ENCODE measurements at places on chromosomes 4 and X. TPM values are rescaled to one million over a fixed set of nuclear protein-coding genes. Genes with fewer than 3 reads are reported as not detected.

- no peak overlapping the region for H3K27ac ChIP-seq
- H3K4me1 ChIP-seq, result peaks cover 5% of the 10 kb centered on the region
- H3K4me3 ChIP-seq, result no peak overlapping the region
- no peak for DNase-seq
Measured at GRCh38 chr4:186204686-186205085, 13.3 kb downstream of the CYP4V2 start.

DNA sequence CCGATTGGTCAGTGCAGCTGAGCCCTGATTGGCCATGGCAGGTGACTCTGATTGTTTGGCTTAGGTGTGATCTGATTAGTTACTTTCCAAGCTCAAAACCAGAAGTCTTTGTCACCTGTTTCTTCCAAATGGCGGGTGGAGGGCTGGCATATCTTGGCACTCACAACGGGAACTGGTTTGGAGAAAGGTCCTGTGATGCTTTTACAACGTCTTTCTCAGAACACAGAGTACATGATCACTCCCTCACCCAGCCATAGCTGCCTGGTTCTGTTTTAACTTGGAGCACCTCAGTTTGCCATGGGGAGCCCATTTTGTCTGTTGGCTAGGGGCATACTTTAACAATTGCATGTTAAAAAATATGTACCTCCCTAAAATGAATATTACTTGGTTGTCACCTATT is 13.0 kb upstream of the XK start:
- no peaks in the 10 kb centered on the region for H3K4me1 ChIP-seq
- H3K36me3 ChIP-seq, result no peaks in the 10 kb centered on the region
- no peaks in the 10 kb centered on the region for H3K27me3 ChIP-seq
- no peak for DNase-seq
- no peak overlapping the region for H3K27ac ChIP-seq

- no peaks in the 10 kb centered on the region for H3K36me3 ChIP-seq
- H3K27me3 ChIP-seq, result no peaks in the 10 kb centered on the region
- H3K4me1 ChIP-seq, result no peaks in the 10 kb centered on the region
Measured at GRCh38 chr4:16505726-16506125, 279.5 kb upstream of the TAPT1 start.

DNA sequence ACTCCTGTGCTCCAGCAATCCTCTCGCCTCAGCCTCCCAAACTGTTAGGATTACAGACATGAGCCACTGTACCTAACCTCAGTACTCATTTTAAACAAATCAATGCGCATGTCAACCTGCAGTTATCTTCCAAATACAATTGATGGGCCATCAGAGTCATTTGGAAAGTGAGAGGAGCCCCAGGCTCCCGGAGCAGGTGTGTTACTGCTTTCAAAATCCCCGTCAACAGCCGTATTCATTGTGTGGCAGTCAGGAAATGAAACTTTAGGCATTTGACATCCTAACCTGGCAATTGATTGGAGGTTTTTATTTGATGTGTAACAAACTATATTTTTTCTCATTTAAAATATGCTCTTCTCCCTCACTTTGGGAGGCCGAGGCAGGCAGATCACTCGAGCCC is 623.6 kb upstream of the TENM3 start:
- no peak overlapping the region for H3K27ac ChIP-seq
- H3K4me1 ChIP-seq, result no peaks in the 10 kb centered on the region

DNA sequence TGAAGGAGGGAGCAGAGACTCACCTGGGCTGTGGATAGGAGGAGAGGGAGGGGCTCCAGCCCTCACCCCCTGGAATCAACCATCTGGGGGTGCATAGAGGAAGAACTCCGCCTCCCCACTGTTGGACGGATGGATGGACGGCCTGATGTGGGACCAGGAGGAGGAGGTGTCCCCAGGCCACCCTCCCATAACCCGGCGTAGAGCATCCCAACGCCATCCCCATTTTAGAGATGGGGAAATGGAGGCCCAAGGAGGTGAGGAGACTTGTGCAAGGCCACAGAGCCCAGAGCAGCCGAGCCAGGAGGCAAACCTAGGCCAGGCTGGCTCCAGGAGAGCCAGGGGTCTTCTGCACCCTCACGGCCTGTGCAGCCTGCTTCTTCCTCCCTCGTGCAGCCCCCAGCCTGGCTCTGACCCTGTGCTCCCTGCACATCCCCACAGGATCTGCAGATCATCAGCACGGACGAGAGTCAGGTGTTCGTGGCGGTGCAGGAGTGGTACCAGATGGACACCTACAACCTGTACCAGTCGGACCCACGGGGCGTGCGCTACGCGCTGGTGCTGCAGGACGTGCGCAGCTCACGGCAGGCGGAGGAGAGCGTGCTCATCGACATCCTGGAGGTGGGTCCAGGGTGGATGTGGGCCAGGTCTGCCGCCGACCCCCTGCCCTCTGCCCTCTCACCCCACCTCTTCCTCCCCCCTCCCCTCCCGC is 241.0 kb upstream of the PSAPL1 start:
- no peaks in the 10 kb centered on the region for H3K4me1 ChIP-seq
- no peaks in the 10 kb centered on the region for H3K27me3 ChIP-seq
- H3K36me3 ChIP-seq, result no peaks in the 10 kb centered on the region
- H3K4me3 ChIP-seq, result no peak overlapping the region

DNA sequence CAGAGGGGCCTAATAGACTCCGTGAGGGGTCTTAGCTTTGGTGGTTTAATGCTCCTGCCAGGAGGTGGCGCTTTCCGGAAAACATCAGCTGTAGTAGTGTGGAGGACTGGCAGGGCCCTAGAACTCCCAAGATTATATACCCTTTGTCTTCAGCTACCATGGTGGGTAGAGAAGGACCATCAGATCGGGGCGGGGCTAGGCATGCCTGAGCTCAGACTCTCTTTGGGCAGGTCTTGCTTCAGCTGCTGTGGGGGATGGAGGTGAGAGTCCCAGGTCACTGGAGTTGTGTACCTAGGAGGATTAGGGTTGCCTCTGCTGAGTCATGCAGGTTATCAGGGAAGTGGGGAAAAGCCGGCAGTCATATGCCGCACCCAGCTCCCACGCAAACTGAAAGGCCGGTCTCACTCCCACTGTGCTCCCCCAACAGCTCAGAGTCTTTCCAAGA is 63.0 kb upstream of the AGA start:
- H3K27me3 ChIP-seq, result no peaks in the 10 kb centered on the region
- no peak overlapping the region for H3K27ac ChIP-seq
- no peak overlapping the region for H3K4me3 ChIP-seq
- no peak for DNase-seq
- H3K4me1 ChIP-seq, result no peaks in the 10 kb centered on the region

DNA sequence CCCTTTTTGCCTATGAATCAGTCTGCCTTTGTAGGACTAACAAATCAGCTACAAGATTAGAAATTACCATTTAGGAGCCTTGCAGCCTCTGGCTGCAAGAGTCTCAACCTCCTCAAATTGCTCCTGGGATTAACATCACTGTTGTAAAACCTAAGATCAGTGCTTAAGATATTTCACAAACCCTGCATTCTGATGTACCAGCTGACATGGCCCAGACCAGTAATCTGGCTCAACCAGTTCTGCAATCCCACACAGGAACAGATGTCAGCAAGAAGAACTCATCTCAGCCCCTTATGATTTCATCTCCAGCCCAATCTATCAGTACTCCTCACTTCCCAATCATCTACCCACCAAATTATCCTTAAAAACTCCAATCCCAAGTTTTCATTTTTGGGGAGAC is 32.5 kb upstream of the AADAT start:
- H3K4me1 ChIP-seq, result no peaks in the 10 kb centered on the region
- H3K27me3 ChIP-seq, result no peaks in the 10 kb centered on the region
- H3K27ac ChIP-seq, result no peak overlapping the region
- H3K36me3 ChIP-seq, result no peaks in the 10 kb centered on the region
- H3K4me3 ChIP-seq, result no peak overlapping the region

DNA sequence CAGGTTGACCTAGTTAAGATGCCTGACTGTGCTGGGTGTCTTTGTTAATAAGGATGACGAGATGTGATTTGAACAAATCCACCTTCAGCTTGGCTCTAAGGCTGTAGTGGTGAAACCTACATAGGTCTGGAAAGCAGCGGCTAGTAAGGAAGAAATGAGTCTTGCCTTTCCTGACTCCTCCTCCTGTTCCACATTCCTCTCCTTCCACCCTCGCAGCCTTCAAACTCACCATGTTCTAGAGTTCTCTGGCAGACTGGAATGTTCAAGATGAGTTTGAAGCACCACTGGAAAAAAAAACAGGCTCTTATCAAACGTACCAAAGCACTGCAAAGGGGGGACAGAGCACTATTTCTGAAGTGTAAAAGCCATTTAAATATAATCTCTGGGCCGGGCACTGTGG is 395.4 kb downstream of the BMPR1B start:
- no peak overlapping the region for H3K4me3 ChIP-seq
- H3K27me3 ChIP-seq, result no peaks in the 10 kb centered on the region
- H3K36me3 ChIP-seq, result no peaks in the 10 kb centered on the region
- no peaks in the 10 kb centered on the region for H3K4me1 ChIP-seq

GRCh38 chrX:87468941-87469340 is 48.7 kb upstream of the KLHL4 start:
- no peak for DNase-seq
- H3K36me3 ChIP-seq, result no peaks in the 10 kb centered on the region
- no peaks in the 10 kb centered on the region for H3K27me3 ChIP-seq
- H3K4me1 ChIP-seq, result no peaks in the 10 kb centered on the region

- no peaks in the 10 kb centered on the region for H3K36me3 ChIP-seq
- H3K4me1 ChIP-seq, result no peaks in the 10 kb centered on the region
- H3K27me3 ChIP-seq, result no peaks in the 10 kb centered on the region
- no peak for DNase-seq
Measured at GRCh38 chr4:17912011-17912410, 101.2 kb downstream of the NCAPG start.

DNA sequence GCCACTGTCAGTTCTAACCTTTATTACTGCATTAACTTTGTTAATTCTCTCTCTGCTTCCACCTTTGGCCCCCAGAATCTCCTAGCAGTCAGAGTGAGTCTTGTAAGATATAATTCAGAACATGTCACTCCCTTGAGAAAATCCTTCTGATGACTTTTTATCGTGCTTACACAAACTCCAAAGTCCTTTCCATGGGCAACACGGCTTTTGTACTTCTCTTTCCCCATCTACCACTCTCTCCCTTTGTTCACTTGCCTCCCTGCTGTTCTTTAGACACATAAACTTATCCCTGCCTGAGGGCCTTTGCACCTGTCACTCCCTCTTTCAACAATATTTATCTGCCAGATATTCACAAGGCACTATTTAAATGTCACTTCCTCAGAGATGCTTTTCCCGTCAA is 64.8 kb downstream of the MAOB start:
- H3K36me3 ChIP-seq, result no peaks in the 10 kb centered on the region
- H3K4me3 ChIP-seq, result no peak overlapping the region
- H3K4me1 ChIP-seq, result no peaks in the 10 kb centered on the region
- no peaks in the 10 kb centered on the region for H3K27me3 ChIP-seq
- no peak overlapping the region for H3K27ac ChIP-seq

- DNase-seq, result no peak
- H3K27ac ChIP-seq, result no peak overlapping the region
- no peak overlapping the region for H3K4me3 ChIP-seq
- no peaks in the 10 kb centered on the region for H3K36me3 ChIP-seq
- no peaks in the 10 kb centered on the region for H3K4me1 ChIP-seq
Measured at GRCh38 chr4:98314791-98315565, 53.8 kb downstream of the RAP1GDS1 start.

DNA sequence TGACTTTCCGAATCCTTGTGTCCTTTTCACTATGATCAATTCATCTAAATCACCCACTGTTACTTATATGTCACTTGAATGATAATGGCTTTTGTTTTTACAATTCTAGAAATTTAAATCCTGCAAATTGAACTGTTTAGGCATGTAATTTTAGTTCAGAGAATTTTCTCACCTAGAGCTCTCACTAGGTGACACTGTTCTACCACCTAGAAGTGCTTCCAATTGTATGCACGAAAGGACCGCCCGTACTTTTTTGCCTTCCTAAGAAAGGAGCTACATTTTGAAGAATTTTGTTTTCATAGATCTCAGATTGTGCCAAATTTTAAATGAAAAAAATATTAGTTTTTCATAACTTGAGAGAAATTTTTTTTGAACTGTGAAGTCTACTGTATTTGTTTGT is 481.6 kb upstream of the FSTL5 start:
- H3K27me3 ChIP-seq, result no peaks in the 10 kb centered on the region
- H3K36me3 ChIP-seq, result no peaks in the 10 kb centered on the region
- DNase-seq, result no peak
- no peak overlapping the region for H3K27ac ChIP-seq

DNA sequence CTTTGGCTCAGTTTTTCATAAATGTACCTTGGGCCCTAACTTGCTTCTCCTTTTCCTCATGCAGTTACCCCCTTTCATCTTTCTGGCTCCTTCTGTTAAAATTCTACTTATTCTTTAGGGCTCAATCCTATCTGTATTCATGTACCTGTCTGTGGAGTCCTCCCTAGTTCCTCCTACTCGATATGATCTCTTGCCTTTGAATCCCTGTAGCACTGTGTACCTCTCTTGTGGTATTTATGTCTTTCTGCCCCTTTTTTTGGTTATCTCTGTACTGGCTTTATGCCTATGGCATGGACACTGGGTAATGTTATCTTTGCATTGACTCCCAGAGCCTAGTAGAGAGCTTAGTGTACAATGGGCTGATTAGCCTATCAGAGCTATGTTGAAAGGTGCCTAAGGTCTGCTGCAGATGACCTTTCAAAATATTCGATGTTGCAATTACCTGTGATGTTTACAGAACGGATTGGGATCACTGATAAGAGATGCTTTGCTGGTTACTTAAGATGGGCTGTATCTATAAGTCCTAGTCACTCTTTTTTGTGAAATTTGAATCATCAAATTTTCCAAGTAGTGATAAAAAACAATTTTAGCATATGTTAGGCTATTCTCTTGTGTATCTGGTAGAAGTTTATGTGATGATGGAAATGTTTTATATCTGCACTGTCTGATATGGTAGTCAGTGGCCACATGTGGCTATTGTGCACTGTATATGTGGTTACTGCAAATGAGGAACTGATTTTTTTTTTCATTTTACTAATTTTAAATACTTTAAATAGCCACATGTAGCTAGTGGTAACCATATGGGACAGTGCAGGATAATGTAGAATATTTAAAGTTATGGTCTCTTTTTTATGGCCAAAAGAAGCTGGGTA is 33.5 kb downstream of the TMEM164 start:
- no peaks in the 10 kb centered on the region for H3K36me3 ChIP-seq
- no peaks in the 10 kb centered on the region for H3K4me1 ChIP-seq
- no peak for DNase-seq

GRCh38 chrX:69192603-69193002 is 27.4 kb upstream of the PJA1 start:
- H3K4me3 ChIP-seq, result no peak overlapping the region
- no peaks in the 10 kb centered on the region for H3K27me3 ChIP-seq
- no peak for DNase-seq
- H3K27ac ChIP-seq, result no peak overlapping the region

PITX2 gene
- total RNA-seq, result not detected

TMEM255A gene
- 0.67 TPM for total RNA-seq

DSPP gene
- total RNA-seq, result not detected

GAB3 gene
- 8.1 TPM for total RNA-seq

POLA1 gene
- 8.7 TPM for total RNA-seq

RLIM gene
- total RNA-seq, result 55.2 TPM

TXK gene
- total RNA-seq, result 3.6 TPM

PAGE4 gene
- total RNA-seq, result not detected

S100G gene
- total RNA-seq, result not detected
